Stimulated activated CD8-positive, alpha-beta memory T cell treated with anti-CD3 and anti-CD28 coated beads, Interleukin-2, amount 100 ng/mL, for 48 hours (primary cell): ENCODE measurements at places on chromosomes 16 and 17.

- DNase-seq: peak; percentile 81
Measured at GRCh38 chr17:78356101-78356713, 3.7 kb downstream of the SOCS3 start.

- no peak for DNase-seq
Measured at GRCh38 chr17:2385240-2386210, 15.3 kb downstream of the MNT start.

DNA sequence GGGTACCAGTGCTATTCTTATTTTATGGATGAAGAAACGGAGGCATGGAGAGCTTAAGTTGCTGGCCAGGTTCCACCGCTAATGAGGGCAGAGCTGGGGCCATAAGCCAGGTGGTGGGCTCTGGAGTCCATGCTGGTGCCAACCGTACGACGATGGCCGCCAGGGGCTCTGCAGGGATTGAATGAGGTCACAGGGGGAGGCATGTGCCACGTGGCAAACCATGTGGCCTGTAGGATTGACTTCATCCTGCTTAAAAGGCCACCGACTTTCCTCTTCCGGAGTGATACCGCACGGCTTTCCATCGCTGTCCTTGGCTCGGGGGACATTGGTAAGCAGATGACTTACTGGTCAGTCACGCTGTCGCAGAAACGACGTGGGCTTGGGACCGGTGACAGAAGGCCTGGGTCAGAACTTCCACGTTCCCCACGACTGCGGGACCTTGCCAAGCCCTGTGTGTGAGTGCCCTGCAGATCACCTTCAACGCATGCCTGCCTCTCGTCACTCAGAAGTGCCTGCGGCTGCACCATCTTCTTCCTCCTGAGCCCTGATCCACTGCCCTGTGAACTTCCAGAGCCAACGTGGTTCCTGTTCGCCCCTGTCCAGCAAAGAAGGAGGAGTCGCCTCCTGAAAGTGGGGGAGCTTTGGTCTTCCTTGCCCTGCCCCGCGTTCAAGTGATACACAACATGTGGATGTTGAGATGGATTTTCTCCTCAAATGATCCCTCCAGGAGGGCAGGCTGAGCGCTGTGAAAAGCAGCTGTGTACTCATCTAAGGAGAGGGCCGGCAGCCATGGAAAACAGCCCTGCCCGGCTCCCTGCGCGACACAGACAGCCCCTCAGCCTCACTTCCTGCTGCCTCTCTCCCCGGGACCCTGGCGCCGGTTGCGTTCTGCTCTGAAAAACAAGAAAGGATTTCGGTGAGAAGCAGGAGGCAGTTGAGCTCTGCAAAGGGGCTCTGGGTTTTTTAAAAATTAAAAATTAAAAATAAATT is 176.7 kb downstream of the C16orf95 start:
- DNase-seq: no peak

- no peak for DNase-seq
Measured at GRCh38 chr17:77101521-77102410, 39.0 kb upstream of the SEC14L1 start.

DNA sequence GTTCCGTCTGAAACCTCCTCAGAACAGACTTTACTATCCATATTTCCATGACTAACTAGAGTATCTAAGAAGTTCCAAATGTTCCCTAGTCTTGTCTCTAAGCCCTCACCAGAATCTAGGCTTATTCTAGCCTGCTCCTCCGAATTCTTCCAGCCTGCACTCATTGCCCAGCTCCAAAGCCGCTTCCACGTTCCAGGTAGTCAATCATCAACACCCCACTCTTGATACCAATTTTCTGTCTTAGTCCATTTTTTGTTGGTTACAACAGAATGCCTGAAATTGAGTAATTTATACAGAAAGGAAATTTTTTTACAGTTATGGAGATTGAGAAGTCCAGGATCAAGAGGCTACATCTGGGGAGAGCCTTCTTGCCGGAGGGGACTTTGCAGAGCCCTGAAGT is 21.1 kb downstream of the SLC38A8 start:
- no peak for DNase-seq

- no peak for DNase-seq
Measured at GRCh38 chr17:38550661-38551060, 55.1 kb downstream of the SRCIN1 start.

DNA sequence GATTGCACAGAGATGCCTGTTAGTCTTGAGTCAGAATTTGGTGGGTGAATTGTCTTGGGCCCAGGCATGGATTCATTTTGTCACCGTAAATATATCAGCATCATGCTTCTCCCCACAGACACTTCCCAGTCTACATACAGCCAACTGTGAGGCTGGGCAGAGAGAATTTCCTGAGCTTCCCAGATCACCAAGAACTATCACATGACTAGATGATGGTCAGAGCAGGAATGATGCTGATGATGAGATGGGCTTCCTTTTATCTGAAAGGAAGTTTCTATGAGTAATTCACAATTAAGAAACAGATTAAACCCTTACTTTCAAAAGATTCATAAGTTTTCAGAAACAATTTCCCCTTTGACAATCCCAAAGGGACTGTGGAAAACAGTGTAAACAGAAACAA is 323 bp upstream of the KRTAP9-9 start:
- DNase-seq: no peak

DNA sequence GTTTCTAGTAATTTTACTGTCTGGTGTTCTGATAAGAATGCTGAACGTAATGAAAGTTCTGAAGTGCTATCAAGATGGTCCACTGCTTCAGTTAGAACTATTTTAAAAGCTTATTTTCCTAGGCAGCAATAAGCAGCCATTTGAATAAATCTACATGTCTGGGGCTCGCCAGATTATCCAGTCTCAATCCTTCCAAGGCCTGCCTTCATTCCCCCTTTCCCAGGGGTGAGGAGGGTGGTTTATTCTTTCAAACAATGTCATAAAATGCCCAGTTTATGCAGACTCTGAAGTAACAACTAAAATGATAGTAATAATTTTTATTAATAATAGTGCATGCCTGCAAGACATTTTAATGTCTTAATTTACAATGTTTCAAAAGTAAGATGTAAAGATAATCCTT is 2.4 kb downstream of the CDH11 start:
- DNase-seq: no peak

DNA sequence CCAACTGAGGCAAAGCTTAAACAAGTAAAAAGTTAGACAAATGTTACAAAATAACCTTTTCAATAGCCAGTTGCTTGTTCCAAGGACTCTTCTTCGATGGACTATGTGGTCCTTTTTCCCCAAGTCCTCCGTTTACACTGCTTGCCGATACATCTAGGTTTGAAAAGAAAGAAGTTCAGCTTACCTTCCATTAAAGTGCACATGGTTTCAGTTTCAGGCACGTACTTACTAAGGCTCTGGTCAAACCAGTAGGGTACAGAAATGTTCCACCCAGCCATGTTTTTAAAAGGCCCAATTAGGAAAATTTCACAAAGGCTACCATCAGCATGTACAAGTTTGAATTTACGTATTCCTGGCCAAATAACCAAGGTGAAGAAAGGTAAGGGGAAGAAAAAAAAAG is 2.1 kb downstream of the SRSF2 start:
- DNase-seq: no peak

DNA sequence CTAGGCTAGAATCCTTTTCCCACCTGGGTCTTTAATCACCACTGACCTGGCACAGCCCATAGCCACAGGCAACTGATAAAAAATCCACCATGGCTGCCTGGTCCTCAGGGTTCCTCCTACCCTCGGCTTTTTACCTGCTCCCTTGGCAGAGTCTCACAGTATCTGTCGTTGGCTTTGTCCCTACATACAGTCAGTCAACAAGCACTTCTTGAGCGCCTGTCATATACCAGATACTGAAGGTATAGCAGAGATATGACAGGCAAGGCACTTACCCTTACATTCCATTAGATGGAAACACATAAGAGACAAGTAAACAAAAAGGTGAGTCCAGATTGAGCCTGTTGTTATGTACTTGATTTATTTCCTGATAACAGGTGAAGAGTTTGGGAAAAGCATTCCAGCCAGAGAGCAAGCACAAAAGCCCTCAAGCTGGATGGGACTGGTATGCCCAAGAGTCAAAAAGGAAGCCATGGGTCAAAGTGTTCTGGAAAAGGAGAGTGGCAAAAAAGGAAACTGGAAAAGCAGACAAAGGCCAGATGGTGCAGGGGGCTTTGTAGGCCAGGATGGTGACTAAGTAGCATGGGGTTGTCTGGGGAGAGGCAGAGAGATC is 247.0 kb downstream of the CHD9NB start:
- DNase-seq: no peak

DNA sequence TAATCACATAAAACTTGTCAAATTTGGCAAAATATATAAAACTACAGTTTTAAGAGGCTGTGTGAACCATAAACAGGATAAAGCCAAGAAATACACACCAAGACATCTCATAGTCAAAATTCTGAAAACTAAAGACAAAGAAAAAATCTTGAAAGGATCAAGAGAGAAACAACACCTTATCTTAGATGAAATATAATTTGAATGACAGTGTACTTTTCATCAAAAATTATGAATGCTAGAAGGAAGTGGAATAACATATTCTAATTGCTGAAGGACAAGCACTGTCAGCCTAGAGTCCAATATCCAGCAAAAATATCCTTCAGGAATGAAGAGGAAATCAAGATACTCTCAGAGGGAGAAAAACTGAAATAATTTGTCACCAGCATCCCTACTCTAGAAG is 37.2 kb downstream of the PIK3R5 start:
- DNase-seq: no peak

DNA sequence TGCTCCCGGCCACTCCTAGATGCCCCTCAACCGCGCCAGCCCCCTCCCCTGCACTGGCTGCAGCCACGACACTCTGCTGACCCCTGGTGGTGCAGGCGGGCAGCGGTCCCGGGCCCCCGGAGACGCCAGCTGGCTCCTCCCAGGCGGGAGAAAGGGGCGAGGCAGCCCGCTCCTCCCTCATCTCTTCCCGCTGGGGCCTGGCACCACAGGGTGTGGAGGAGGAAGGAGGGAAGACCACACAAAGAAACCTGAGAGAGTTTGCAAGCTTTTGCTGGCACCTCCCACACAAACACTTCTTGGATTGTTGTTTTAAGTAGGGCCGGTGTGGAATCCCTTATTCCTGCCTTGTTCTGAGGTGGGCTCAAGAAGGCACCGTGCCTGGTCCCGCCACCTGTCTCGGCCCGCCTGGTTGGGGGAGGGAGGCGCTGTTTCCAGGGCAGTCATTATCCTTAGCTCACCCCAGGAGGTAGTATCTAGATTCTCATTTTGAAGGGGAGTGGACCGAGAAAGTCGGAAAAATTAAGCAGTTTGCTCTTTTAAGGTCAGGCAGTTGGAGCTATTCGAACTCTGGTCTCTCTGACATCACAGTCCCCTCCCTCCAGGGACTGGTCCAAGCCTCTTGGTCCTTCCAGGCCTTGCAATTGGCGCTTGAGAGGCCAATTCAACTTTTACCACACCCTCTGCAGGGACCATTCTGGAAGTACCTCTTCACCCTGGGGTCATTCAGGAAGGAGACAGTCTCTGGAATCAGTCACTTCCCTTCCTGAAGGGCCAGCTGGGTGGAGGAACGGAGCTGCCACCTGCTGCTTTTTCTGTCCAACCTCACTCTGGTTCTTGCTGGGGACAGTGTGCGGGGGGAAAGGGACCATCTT is 959 bp upstream of the ANKRD13B start:
- DNase-seq: peak; percentile 83

GRCh38 chr17:36030956-36031355 is 13.2 kb upstream of the CCL23 start:
- DNase-seq: no peak

GRCh38 chr16:88617268-88618031 is 20.9 kb upstream of the IL17C start:
- DNase-seq: no peak

DNA sequence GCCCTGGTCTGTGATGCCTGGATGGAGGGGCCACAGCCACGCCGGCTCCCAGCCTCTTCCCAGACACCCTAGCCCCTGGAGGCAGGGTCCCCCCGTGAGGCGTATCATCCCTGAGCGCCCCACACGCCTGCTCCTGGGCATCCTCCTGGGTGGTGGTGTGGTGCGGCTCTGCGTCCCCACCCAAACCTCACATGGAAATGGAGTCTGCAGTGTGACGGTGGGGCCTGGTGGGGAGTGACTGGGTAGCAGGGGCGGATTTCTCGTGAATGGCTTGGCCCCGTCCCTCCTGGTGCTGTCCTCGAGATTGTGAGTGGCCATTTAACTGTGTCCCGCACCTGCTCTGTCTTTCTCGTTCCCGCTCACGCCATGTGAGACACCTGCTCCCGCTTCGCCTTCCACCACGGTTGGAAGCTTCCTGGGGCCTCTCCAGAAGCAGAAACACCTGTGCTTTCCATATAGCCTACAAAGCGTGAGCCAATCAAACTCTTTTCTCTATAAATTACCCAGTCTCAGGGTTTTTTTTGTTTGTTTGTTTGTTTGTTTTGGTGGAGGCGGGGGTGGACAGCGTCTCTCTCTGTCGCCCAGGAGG is 5.9 kb upstream of the SSTR5 start:
- no peak for DNase-seq

- DNase-seq: no peak
Measured at GRCh38 chr16:58205276-58206036, 7.5 kb upstream of the CSNK2A2 start.

- no peak for DNase-seq
Measured at GRCh38 chr17:7113273-7114071, 1.1 kb downstream of the ASGR2 start.

- no peak for DNase-seq
Measured at GRCh38 chr17:35448899-35449227, 297 bp upstream of the SLFN13 start.

- DNase-seq: peak; percentile 95
Measured at GRCh38 chr17:21042458-21043295, at the start of gene USP22. USP22 (minus strand) TSS chr17:21043011; CDS start chr17:21042835, 176 bp downstream.

GRCh38 chr17:5608399-5609112 is 24.2 kb upstream of the NLRP1 start:
- no peak for DNase-seq

DNA sequence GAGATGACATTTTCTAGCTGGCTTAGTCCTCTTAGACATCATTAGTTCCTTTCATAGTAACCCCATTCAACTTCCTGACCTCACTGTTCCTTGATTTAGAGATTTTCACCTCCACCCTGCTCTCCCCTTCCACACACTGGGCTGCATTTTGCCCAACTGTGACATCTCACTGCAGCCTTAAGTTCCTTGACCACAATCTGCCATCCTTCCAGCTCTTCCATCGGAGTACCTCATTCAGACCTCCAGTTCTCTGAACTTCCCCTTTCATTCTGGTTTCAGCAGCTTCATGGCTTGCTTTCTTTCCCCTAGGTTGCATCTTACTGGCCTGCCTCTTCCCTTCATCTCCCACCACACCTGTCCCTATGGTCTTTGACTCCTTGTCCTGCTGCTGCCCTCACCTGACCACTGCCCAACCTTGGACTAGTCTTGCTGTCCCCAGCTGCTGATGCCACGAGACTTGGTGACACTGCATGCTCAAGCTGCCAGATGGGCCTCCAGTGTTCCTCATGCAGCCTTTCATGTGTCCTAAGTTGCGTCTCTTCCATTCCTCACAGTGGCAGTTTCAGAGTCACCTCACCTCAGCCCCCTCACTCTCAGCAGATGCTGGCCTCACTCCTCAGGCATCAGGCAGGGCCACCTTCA is 40.8 kb downstream of the NUP88 start:
- DNase-seq: no peak

- no peak for DNase-seq
Measured at GRCh38 chr17:48456589-48456988, 26.6 kb upstream of the SKAP1 start.

- DNase-seq: no peak
Measured at GRCh38 chr16:48352648-48353390, 32.4 kb downstream of the SIAH1 start.

- DNase-seq: no peak
Measured at GRCh38 chr17:51407576-51407975, 147.2 kb downstream of the UTP18 start.

GRCh38 chr17:35148144-35148543 is 527 bp downstream of the UNC45B start:
- no peak for DNase-seq
